Hair follicular keratinocyte (primary cell): ENCODE measurements at places on chromosomes 5 and 9. TPM values are rescaled to one million over a fixed set of nuclear protein-coding genes. Genes with fewer than 3 reads are reported as not detected.

TNC gene
- 155 and 263 TPM in 2 replicates for total RNA-seq

CYFIP2 gene
- total RNA-seq = 0.86 and 5.6 TPM in 2 replicates

LPAR1 gene
- 21.4 and 29.0 TPM in 2 replicates for total RNA-seq

KIF24 gene
- total RNA-seq = 1.2 and 3.2 TPM in 2 replicates

GLRA1 gene
- not detected in 2 replicates for total RNA-seq

LCP2 gene
- not detected in 2 replicates for total RNA-seq

MEGF10 gene
- total RNA-seq = 0.08 TPM in 1 of 2 replicates, not detected in the other

SLC2A6 gene
- total RNA-seq = 21.6 and 30.5 TPM in 2 replicates

GPR150 gene
- 0.47 TPM in 1 of 2 replicates, not detected in the other for total RNA-seq

WNK2 gene
- not detected in 2 replicates for total RNA-seq

TOR4A gene
- total RNA-seq = 17.8 and 24.2 TPM in 2 replicates

AFAP1L1 gene
- 10.5 and 14.4 TPM in 2 replicates for total RNA-seq

MYO10 gene
- total RNA-seq = 41.3 and 52.7 TPM in 2 replicates

AJM1 gene
- 0.87 and 2.0 TPM in 2 replicates for total RNA-seq

MZB1 gene
- 0.16 TPM in 1 of 2 replicates, not detected in the other for total RNA-seq

MED7 gene
- 9.4 and 12.8 TPM in 2 replicates for total RNA-seq

C5orf52 gene
- not detected in 2 replicates for total RNA-seq

TEX48 gene
- total RNA-seq = not detected in 2 replicates

TLX3 gene
- 0.23 TPM in 1 of 2 replicates, not detected in the other for total RNA-seq

ADAMTS12 gene
- 0.16 and 0.84 TPM in 2 replicates for total RNA-seq

OR1Q1 gene
- not detected in 2 replicates for total RNA-seq

PALM2AKAP2 gene
- total RNA-seq = 1.9 and 3.3 TPM in 2 replicates

CDH6 gene
- not detected in 2 replicates for total RNA-seq

DDX4 gene
- total RNA-seq = not detected in 2 replicates

SPINK7 gene
- total RNA-seq = 0.47 TPM in 1 of 2 replicates, not detected in the other
